Stimulated activated CD8-positive, alpha-beta memory T cell treated with anti-CD3 and anti-CD28 coated beads, Interleukin-7, amount 100 ng/mL, for 1 hour (primary cell): ENCODE measurements at places on chromosomes 5 and 9.

DNA sequence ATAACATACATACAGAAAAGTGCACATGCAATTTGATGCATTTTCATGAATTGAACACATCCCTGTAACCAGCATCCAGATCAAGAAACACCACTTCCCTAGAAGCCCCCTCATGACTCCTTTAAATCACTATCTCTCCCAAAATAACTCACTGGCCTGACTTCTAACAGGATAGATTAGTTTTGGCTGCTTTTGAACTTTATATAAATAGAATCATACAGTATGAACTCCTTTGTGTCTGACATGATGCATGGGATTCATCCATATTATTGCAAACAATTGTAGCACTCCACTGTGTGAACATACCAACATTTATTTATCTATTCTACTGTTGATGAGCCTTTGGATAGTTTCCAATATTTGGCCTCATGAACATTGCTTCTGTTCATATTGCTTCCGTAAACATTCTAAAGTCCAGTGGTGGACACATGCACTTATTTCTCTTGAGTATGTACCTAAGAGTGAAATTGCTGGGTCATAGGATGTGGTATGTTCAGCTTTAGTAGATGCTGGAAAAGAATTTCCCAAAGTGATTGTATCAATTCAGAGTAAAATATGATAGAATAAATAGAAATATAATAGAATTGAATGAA is 148.7 kb upstream of the GDNF start:
- DNase-seq, result no peak

DNA sequence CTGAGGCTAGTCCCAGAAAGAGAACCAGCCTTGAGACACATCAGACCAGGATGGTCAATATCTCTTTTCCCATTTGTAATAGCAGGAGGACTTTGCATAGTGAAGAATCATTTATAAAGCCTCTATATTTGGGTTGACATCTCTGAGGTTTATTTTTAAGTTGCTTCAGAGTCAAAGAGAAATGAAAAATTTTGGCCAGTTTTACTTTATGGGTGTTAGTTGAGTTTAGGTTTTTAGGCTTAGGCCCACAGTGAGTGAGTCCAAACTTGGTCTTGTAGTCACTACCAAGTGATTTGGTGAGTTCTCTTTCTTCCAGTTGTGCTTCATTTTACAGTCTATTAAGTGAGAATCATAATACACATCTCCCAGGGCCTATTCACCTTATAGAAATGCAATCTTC is 5.3 kb upstream of the MEF2C start:
- DNase-seq, result no peak

DNA sequence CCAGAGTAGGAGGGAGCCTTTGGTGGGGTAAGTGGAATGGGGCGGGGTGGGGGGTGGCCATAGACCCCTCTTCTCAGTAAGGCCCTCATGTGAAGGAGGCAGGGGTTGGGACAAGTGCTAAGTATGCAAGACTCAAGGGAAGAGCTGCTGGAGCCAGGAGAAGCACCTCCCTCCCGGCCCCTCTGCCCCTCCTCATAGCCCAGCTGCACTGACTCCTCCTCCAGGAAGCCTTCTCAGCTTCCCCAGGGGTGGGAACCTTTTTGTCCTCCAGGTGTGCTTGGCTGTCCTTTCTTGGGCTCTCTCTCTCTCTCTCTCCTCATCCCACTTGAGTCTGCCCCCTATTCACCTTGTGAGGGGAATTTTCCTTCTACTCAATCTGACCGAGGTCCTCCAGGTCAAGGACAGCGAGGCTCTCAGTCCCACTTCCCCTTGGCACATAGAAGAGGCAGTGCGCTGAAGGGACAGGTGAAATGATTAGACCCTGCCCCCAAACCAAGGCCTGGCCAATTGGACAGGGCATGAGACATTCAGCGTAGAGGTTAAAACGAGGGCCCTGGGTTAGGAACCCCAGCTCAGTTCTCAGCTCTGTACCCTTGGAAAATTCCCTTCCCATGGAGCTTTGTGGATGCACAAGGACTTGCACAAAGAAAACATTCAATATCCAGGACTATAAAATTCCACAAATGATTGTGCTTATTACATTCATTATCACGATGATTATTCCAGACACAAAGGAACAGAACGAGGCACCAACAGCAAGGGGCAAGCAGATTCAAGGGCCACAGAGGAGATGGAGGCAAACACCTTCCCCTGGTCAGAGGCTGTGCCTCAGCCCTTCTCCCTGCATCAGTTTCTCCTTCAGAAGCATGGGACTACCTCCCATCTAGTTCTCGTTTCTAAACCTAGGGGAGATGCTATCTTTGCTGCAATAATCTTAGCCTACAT is 45.6 kb upstream of the IL17B start:
- DNase-seq, result no peak

DNA sequence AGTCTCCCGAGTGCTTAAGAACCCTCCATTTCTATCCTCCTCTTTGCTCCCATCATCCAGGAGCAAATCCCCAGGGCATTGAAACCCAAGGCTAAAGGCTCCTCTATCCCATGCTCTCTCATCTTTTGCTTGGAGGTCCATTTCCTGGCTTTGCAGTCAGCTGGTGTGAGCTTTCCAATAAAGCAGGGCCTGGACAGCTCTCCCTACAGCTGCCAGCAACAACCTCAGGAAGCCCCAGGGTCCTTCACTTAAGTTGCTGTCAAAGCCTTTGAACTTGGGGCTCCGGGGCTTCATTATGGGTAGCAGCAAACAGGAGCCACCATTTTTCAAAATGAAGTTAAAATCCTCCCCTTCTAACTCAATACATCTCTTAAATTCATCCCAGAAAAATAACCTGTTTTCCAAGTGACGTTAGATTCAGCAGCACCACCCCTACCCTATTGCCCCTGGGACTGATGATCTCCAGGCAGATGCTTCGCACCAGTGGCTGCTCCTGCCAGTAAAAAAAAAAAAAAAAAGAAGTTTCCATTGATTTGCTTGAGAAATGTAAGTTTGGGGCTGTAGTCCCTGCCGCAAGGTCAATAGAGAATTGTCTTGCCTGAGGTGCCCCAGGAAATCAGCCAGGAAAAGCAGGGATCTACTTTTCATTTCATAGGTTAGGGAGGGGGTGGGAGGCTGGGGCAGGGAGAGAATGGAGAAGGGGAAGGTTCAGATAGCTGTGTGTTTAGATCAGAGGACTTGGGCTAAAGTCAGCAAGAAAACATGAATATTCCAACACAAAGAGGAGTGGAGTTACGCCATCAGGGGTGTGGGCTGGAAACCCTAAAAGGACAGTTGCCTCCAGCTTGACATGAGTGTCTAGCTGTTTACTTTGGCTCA is 83.8 kb upstream of the IL6ST start:
- DNase-seq, result no peak

DNA sequence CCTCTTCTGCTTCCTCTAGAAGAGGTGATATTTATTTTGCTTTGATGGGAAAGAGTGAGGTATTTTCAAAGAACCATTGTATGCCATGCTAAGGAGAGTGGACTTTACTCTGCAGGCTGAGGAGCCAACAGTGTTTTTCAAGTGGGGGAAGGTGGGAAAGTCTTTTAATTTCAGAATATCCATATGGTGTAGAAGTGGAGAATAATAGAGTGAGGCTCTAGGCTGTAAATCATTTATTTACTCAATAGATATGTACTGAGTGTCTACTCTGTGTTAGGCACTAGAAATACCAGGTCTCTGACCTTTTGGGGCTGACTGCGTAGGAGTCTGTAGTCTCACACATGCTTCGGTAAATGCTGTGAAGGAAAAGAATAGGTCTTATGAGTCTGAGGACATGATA is 30.7 kb upstream of the TENT2 start:
- DNase-seq, result no peak

DNA sequence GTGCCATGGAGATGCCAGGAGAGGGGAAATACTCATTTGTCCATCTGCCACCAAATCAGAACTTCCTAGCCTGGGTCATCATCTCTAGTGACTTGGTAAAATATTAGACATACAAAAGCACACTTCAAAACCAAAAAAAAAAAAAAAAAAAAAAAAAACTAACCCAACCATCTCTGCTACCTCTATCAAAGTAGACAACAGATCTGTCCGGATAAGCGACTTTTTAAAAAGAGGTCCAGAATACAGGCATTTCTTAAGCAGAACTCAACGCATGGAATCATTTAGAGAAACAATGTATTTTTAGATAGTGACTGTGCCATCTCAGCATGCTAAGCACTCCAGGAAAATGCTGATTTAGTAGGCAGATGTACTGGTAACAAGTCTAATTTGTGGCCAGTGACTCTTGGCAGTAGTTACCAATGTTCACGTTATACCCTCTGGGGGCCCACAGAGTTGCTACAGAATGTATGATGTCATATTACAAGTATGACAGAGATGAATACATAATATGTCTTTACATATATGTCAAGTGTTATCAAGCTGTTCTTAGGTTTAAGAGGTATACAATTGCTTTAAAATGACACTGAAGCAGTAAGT is 107.8 kb downstream of the SMIM23 start:
- DNase-seq, result no peak

- DNase-seq, result no peak
These were observed 41.4 kb upstream of the DAB2IP start for GRCh38 chr9:121609822-121610637.

- DNase-seq, result no peak
These were observed 10.8 kb downstream of the SAXO1 start for GRCh38 chr9:19022206-19022605.

DNA sequence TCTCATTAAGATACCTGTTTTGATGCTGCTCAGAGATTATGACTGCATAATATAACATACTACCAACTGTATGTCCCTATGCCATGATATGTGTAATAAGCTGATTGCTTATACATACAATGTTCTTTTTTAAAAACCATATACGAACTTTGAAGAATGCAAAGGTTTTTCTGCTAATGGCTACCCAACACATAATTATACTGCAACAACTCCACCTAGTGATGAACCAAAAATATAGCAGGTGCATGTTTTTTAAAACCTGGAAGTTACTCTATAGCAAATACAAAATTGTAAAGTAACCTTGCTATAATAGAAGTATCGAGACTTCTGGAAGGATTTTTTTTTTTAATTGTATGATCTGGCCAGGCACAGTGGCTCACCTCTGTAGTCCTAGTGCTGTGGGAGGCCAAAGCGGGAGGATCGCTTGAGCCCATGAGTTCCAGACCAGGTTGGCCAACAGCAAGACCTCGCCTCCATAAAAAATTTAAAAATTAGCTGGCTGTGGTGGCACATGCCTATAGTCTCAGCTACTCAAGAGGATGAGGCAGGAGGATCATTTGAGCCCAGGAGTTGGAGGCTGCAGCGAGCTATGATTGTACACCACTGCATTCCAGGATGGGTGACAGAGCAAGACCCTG is 49.1 kb downstream of the HOMER1 start:
- no peak for DNase-seq

GRCh38 chr5:87188391-87188790 is 79.3 kb upstream of the RASA1 start:
- DNase-seq, result no peak

GRCh38 chr5:57007344-57007743 is 55.4 kb upstream of the MIER3 start:
- no peak for DNase-seq

DNA sequence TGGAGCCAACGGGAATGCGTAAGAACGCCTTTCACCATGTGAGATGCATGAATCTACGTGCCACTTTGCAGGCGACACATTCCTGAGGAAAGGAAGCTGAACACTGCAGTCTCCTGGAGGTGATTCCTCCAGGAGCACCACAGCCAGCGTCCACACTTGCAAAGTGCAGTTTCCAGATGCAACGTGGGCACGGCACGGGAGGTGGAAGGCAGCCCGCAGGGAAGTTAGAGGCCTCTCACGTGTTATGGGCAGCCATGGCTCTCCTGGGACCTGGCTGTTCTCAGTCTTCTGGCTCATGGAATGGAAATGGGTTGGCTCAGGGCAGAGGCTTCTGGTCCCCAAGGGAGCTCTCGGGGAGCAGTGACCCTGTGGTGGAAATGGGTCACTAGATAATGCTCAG is 381.0 kb upstream of the IRX4 start:
- DNase-seq, result no peak

GRCh38 chr5:95826949-95827891 is 4.7 kb upstream of the GLRX start:
- no peak for DNase-seq

DNA sequence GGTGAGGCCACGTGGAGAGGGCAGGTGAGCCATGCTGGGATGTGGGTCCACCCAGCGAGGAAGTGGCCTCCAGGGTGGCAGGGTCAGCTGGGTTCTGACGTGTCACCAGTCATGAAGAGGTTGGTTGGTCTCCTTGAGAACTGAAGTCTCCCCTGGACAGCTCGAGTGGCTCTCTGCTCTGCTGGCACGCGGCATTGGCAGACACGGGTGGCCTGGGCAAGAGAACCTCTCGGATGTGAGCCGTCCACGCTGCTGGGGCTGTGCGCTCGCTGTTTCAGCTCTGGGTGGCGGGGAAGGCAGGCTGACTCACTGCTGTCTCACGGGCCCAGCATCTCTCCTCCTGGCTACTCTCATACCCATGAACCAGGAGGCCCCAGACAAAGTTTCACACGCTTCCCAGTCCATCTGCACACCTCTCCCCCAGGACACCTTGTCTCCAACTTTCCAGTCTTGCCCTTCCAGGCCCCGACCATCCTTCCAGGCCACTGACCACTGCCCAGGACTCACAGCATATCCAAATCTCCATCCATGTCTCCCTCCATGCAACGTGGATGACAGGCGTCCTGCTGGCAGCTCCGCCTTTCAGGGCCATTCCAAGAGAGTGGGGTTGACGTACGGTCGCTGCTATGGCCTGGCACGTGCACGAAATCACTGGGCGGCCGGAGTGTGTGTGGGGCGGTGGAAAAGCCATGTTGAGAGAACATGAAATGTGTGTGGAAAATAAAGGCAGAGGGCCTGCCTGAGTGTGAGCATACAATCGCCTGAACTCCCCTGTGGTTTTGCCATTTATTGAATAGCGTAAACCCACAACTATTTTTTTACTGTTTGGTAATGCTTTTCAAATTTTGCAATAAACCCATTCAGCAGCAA is 145.0 kb upstream of the COL5A1 start:
- no peak for DNase-seq

DNA sequence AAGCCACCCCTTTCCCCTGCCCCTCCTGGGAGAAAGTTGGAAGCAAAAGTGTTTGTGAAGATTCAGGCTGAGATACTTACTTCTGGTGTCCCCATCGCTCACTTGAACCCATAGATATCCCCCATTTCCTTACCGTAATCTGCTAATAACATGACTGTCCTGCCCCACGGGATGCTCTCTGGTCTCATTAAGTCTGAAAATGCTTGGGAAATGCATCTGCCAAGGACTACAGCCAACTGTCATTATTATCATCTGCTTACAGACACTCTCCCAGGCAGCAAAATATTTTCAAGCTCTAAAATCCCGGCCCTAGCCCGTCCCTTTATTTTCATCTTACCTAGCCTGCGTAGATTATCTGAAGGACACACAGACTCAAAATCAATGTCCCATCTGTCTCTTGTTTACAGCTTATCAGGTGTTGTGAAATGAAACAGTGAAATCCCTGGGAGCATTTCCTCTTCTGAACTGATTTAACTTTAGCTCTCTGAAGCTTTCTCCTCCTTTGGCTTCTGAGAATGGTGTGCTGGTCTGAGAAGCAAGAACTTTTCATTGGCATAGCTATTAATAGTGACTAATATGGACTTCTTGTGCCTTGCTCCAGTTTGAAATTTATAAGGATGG is 126.9 kb upstream of the OSMR start:
- DNase-seq, result no peak

GRCh38 chr9:16626577-16627130 is 243.8 kb downstream of the BNC2 start:
- no peak for DNase-seq
